ENCODE measurements at places on chromosomes 4 and X.

DNA sequence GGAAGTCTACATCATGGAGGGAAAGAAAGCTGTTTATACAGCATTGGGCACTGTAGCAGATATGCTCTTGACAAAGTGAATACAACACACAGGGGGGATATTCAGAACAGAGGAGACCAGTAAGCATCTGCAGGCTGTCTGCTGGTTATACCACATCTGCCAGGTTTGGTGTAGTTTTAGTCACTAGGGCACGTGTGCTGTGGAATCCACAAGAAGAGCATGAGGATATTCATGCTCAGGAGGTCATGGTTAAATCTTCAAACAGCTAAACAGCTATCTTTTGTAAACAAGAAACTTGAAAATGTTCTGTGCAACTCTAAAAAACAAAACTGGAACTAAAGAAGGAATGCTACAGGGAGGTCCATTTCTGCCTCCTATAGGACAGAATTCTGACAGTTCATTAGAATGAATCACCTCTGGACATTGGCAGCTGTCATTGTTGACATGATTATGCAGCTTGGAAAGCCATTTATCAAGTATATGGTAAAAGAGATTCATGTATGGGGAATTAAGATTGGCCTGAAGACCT is 175.8 kb downstream of the RCHY1 start:
- DNase-seq = no peak

DNA sequence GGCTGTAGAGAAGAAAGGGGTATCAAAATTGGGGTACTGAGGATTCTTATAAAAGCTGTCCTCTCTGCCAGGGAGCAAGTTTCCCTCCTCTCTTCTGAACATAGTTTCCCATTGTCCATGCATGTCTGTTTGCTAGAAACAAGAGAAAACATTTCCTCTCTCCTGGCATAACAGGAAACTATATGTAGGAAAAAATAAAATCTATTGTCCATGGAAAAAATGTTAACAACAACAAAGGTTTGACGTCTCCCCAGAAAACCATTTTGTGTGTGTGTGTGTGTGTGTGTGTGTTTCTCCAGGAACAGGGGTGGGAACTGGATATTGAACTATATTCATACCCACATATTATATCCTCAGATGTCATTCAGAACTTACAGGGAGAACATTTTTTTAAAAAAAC is 107.2 kb downstream of the GASK1B start:
- DNase-seq = no peak

- no peak for DNase-seq
Observed at GRCh38 chr4:57068237-57068981, 41.8 kb downstream of the IGFBP7 start.

GRCh38 chrX:16445166-16445752 is 204.7 kb upstream of the S100G start:
- peak; percentile 9 for DNase-seq

DNA sequence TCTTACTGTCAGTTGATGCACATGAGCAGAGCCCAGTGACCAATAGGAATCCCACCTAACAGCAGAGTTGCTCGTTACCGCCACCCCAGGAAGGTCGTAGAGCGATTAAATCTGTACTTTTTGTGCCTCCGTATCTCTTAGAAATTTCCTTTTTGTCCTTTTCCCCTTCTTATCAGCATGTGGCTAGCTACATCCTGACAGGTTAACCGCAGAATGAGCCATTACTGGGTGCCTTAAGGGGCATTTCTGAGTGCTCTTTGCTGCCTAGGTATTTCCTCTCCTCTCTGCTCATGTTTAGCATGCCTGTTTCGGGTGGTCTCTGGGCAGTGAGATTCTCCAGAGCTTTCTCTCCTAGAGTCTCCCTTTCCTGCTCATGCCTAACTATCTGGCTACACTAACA is 530.5 kb downstream of the FAM133A start:
- DNase-seq = peak; percentile 12

GRCh38 chrX:41350150-41350975 is 16.4 kb downstream of the DDX3X start:
- no peak for DNase-seq

DNA sequence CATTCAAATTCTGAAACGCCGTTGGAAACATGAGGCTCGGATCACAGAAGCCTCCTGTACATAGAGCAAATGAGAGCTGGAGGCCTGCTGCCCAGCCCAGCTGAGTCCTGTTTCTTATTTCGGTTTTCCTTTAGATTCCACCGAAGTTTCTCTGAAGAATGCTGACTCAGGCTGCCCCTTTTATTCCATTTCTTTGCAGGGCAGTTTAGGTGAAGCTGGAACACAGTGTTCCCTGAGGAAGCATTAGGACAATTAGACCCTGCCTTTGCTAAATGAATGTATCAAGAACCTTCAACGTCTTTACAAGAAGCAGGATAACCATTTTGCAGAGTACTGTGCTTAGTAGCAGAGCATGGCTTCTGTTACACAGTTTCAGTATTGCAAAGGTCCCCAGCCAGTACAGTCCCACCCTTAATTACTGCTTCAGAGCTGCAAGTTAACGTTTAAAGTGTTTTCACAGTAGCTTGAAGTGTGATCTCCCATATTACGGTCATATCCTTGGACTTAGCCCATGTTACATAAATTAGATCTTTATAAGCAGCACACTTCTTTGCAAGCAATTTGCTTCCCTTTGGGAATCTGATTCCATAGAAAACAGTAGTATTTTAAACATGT is 117.0 kb downstream of the TBL1X start:
- DNase-seq = no peak

- DNase-seq = no peak
Observed at GRCh38 chr4:167424341-167425256, 190.3 kb upstream of the SPOCK3 start.

- no peak for DNase-seq
Observed at GRCh38 chrX:14607446-14607985, 78.2 kb downstream of the GLRA2 start.

- no peak for DNase-seq
Observed at GRCh38 chrX:108516184-108516583, 76.5 kb downstream of the COL4A5 start.

GRCh38 chr4:17323554-17324385 is 188.1 kb downstream of the QDPR start:
- DNase-seq = no peak

DNA sequence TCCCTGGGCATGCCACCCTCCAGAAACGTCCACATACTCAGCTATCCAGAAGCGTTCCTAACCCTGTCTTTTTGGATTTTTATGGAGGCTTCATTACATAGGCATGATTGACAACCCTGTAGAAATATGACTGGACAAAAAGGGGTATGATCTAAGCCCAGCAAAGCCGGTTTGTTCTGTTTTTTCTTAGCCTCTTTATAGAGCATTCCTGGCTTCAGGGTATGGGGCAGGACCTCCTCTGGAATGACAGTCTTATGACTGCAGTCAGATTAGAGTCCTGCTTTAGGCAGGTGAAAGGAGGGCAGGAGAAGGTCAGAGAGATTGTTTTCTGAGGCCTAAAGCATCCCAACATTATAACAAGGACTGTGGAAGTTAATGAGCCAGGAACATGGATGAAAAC is 137.4 kb downstream of the DCLK2 start:
- no peak for DNase-seq

GRCh38 chrX:21985332-21985777 is 44.8 kb downstream of the SMS start:
- DNase-seq = peak; percentile 67

GRCh38 chrX:23789386-23790154 is 6.6 kb downstream of the SAT1 start:
- DNase-seq = no peak

- no peak for DNase-seq
Observed at GRCh38 chr4:76007089-76007862, at the start of gene CXCL9. TSS of gene CXCL9 (minus strand) at chr4:76007509. CDS start at chr4:76007449, 60 bp downstream.

DNA sequence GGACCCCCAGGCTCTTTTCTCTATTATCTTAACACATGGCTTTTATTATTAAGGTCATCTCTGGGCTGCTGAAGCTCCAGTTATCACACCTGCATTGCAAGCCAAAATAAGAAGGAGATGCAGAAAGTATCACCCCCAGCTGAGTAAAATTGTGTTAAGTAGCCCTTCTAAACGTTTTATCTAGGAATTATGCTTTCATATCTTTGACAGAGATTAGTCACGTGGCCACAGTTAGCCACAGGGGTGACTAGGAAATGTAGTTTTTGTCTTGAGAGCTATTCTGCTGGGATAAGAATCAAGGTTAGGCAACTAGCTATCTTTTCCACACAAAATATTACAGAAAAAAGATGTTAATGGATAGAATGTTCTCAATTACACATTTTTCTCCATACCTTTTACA is 102.1 kb downstream of the ANXA3 start:
- no peak for DNase-seq

GRCh38 chrX:115373308-115373707 is 83.8 kb downstream of the LUZP4 start:
- no peak for DNase-seq

- DNase-seq = no peak
Observed at GRCh38 chr4:105632599-105632998, 75.9 kb downstream of the INTS12 start.
